Placental epithelial cell (primary cell): ENCODE measurements at places on chromosomes 7 and 10. TPM values are rescaled to one million over a fixed set of nuclear protein-coding genes. Genes with fewer than 3 reads are reported as not detected.

Gene FAM180A
- total RNA-seq, result 0.79 and 2.1 TPM in 2 replicates

Gene CYP3A4
- not detected in 2 replicates for total RNA-seq

Gene RASA4B
- 0.65 and 2.0 TPM in 2 replicates for total RNA-seq

Gene KCND2
- total RNA-seq, result not detected in 2 replicates

Gene UNC5B
- total RNA-seq, result 0.39 and 0.87 TPM in 2 replicates

Gene NOD1
- total RNA-seq, result 7.1 and 10.6 TPM in 2 replicates

Gene UPK3BL2
- 12.2 and 20.2 TPM in 2 replicates for total RNA-seq

Gene CYP17A1
- not detected in 2 replicates for total RNA-seq

Gene PHKG1
- total RNA-seq, result 1.2 TPM in 1 of 2 replicates, not detected in the other

Gene TMEM273
- total RNA-seq, result not detected in 2 replicates

Gene CABCOCO1
- 0.87 and 3.5 TPM in 2 replicates for total RNA-seq

Gene CRHR2
- total RNA-seq, result not detected in 2 replicates

Gene CCL26
- not detected in 2 replicates for total RNA-seq

Gene IRF5
- under 0.01 and 0.22 TPM in 2 replicates for total RNA-seq

Gene SNCG
- total RNA-seq, result 1.3 and 1.6 TPM in 2 replicates

Gene GARIN1A
- total RNA-seq, result 0.76 and 1.2 TPM in 2 replicates

Gene MKLN1
- total RNA-seq, result 25.9 and 29.0 TPM in 2 replicates

Gene CUBN
- 0.43 and 0.79 TPM in 2 replicates for total RNA-seq

Gene ARHGEF35
- 0.11 and 6.3 TPM in 2 replicates for total RNA-seq

Gene LIPJ
- total RNA-seq, result under 0.01 TPM in 1 of 2 replicates, not detected in the other

Gene CACNB2
- total RNA-seq, result under 0.01 TPM in 1 of 2 replicates, not detected in the other

Gene FAM25G
- 9.0 TPM in 1 of 2 replicates, not detected in the other for total RNA-seq

Gene SMURF1
- 25.5 and 42.7 TPM in 2 replicates for total RNA-seq

Gene ENTPD1
- total RNA-seq, result 0.11 TPM in 1 of 2 replicates, not detected in the other

Gene IDI1
- 24.3 and 72.6 TPM in 2 replicates for total RNA-seq

Gene WNT16
- not detected in 2 replicates for total RNA-seq

Gene HGF
- total RNA-seq, result 0.39 and 0.43 TPM in 2 replicates

Gene CAPZA2
- total RNA-seq, result 69.5 and 97.0 TPM in 2 replicates

Gene GALNT17
- total RNA-seq, result 0.79 TPM in 1 of 2 replicates, not detected in the other

Gene UBE2H
- 45.9 and 49.0 TPM in 2 replicates for total RNA-seq
